ENCODE measurements at places on chromosomes 1 and 21. TPM values are rescaled to one million over a fixed set of nuclear protein-coding genes. Genes with fewer than 3 reads are reported as not detected.

CCDC17 gene
- 1.9 TPM for total RNA-seq

TMEM269 gene
- not detected for total RNA-seq

- DNase-seq: no peak
Observed at GRCh38 chr1:245512181-245512888, 357.6 kb downstream of the KIF26B start.

DNA sequence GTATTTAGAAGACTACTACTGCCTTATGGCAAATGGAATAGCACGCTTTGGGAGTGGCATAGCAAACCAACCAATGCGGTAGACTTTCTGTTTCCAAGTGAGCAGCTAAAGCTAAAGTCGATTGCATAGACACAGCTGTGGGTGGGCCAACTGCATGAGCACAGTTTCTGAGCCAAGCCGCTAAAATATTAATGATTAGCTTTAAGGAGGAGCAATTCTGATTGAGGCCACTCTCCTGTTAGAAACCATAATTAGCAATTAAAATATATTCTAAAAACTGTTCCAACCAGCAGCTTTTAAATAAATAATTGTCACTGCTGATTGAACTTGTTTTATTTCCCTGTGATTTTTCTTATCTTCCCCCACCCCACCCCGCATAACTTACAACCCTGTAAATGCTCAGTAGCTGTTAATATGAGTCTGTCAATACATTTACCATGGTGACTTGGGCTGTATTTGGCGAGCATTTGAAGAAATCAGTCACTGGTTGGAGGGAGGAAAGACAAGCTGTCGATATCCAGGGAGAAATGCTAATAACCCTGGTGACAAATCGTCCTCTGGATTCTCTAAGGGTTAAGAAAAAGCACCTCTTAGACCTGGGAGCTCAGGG, 32.2 kb downstream of the RNF220 start:
- no peak for DNase-seq

NKAIN1 gene
- 0.18 TPM for total RNA-seq

ITGB2 gene
- 45.7 TPM for total RNA-seq

- DNase-seq: no peak
Observed at GRCh38 chr1:235844776-235845175, 21.9 kb downstream of the LYST start.

GRCh38 chr1:27300341-27301051, 21.5 kb upstream of the TMEM222 start:
- DNase-seq: peak; percentile 90

DNA sequence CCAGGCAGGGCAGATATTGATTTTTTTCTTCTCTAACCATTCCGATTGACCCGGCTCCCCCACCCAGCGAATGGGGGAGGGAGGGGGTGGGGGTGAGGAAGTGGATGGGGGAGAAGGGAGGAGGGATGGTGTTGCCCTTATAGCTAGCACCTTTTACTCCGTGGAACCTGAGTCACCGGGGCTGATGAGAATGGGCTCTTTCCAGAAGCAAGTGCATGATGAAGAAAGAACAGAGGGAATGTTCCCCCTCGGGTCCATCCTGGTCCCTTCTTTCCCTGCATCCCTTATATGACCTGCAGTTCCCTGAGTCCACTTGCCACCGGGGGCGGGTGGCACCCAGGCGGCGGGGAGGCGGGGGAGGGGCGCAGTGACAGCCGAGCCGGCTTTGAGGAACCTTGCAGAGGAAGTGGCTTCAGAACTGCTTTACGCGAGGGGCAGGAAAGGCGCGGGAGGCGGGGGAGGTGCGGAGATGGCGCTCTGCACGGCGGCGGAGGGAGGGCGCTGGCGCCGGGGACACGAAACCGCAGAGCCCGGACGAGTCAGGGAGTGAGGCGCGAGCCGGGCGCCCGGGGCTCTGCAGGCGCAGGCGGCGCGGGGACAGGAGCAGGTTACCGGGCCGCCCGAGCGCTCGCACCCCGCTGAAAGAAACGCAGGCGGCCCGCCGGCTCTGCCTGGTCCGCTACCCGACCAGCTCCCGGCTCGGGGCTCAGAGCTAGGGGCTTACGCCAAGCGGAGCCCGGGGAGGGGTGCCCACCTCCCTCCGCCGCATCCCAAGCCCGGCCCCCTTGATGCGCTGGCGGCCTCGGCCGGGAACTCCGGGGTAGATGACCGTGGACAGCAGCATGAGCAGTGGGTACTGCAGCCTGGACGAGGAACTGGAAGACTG, 49.7 kb downstream of the RASSF5 start:
- peak; percentile 80 for DNase-seq

DNA sequence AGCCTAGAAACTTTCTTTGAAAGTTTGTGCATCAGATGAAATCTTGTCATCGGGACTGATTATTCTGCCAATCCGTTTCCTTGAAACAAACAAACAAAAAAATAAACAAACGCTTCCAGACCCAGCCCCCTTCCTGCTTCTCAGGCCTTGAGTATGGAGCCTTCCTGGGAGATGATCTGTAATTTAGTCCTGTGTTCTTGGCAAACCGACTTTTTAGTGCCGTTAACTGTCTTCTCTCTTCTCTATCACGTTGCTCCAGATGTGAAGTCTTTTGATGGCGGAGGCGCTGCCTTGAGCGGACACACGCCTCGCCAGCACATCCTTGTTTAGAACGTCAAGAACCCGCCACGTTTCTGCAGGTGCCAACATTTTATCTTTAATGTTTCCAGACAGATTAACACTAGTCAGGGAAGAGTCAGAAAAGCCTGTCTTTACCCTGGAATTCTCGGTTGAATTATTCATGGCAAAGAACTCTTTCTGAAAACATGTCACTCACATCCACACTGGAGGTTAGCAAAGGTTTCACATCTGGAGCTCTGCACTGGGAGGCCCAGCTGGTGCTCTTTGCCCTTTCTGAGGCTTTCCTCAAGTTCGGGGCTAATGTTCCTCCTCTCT, 265.7 kb upstream of the C1orf174 start:
- DNase-seq: no peak

DNA sequence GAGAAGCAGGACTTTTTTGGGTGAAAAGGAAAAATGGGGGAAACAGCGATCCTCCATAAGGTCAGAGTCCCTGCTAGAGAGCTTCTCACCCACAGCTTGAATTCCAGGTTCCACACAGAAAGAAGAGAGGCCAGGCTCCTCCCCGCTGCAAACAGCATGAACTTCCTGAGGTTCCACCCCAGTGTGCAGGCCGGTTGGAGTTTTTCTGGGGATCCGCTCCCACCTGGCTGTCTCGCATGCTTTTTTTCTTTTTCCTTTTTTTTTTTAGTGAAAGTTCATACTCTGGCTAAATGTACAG, 595.1 kb upstream of the ZP4 start:
- peak; percentile 37 for DNase-seq

GRCh38 chr1:158117854-158118704, 62.6 kb upstream of the CD1D start:
- peak; percentile 32 for DNase-seq

- DNase-seq: no peak
Observed at GRCh38 chr1:245444945-245445344, 290.2 kb downstream of the KIF26B start.

- DNase-seq: no peak
Observed at GRCh38 chr1:150567341-150567716, 12.1 kb downstream of the MCL1 start.

DNA sequence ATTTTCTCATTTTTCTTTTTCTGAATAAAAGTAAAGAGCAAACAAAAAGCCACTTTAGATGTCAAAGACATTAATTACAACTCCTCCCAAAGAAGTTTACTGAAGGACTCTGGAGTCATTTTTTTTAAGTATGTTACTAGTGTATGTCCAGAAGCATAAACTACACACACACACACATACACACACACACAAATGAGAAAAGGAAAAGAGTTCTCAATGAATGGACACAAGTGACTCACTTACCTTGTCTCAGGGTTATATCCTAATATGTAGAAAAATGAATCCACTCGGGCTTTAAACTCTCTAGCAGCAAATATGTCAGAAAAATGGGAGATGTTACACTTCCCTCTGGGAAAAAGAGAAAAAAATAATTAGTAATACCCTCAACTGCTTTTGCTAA, 223.1 kb downstream of the SLC45A1 start:
- DNase-seq: no peak

- DNase-seq: no peak
Observed at GRCh38 chr21:26167593-26167992, 3.0 kb downstream of the APP start.

CR1L gene
- total RNA-seq: not detected

DNA sequence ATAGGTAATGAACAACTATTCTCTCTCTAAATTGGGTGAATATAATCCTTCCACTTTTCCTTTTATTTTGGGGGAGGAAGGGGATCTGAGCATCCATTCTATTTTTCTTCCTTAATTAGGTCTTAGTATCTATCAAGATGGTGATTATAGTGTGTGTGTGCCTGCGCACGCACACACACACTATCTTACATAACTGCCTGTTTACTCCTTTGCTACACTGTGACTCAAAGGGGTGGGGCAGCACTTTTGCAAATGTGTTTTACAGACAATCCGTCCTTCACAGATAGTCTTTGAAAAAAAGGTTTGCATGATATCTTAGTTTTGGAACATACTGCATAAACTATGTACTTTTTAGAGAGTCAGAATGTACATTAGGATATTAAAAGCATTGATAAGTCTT, 191.5 kb downstream of the SDCCAG8 start:
- peak; percentile 42 for DNase-seq

DUSP23 gene
- 20.4 TPM for total RNA-seq

GRCh38 chr1:170729225-170730002, 65.5 kb downstream of the PRRX1 start:
- DNase-seq: peak; percentile 14

DNA sequence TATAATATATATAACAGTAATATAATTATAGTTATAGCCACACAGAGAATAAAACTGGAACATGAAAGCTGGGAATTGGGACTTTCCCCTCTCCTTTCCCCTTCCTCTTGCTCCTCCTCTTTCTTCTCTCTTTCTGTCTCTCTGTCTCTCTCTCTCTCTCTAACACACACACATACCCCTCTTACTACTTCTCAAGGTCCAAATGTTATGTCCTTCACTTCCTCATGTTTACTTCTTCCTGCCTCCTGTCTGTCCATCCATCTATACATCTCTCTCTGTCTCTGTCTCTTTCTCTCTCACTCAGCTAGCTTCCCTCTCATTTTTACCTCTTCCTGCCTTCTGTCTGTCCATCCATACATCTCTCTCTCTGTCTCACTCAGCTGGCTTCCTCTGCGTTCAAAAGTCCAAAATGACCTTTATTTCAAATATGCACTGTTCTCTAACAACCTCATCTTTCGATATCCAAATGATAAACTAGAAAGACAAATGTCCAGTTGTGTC, 261.1 kb downstream of the SIPA1L2 start:
- DNase-seq: no peak

GRCh38 chr1:71660411-71660810, 579.6 kb upstream of the ZRANB2 start:
- DNase-seq: no peak

KCNQ4 gene
- 2.5 TPM for total RNA-seq

TNFSF4 gene
- 0.18 TPM for total RNA-seq

DNA sequence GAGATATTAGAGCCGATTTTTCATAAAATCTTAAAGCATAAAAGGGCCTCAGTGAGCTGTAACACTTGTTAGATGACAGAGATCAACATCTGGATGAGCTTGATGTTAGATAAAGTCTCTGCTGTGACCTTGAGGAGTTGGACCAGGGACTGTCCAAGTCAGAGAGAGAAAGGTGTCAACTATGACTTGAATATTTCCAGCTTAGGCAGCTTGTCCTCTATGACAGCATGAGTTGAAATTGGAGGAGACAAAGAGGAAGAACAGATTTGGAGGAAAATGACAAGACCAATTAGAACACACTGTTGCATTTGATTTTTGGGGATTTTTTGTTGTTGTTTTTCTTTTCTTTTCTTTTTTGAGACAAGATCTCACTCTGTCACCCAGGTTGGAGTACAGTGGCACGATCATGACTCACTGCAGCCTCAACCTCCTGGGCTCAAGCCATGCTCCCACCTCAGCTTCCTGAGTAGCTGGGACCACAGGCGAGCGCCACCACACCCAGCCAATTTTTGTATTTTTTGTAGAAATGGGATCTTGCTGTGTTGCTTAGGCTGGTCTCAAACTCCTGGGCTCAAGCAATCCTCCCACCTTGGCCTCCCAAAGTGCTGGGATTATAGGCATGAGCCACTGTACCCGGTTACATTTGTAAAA, 35.3 kb upstream of the CLIC4 start:
- peak; percentile 34 for DNase-seq

- DNase-seq: no peak
Observed at GRCh38 chr1:14791654-14792053, 193.2 kb downstream of the KAZN start.

- DNase-seq: no peak
Observed at GRCh38 chr1:50658459-50659076, 235.3 kb upstream of the DMRTA2 start.

Data from PC-3 (cell line).